ENCODE measurements at places on chromosomes 4 and X.

DNA sequence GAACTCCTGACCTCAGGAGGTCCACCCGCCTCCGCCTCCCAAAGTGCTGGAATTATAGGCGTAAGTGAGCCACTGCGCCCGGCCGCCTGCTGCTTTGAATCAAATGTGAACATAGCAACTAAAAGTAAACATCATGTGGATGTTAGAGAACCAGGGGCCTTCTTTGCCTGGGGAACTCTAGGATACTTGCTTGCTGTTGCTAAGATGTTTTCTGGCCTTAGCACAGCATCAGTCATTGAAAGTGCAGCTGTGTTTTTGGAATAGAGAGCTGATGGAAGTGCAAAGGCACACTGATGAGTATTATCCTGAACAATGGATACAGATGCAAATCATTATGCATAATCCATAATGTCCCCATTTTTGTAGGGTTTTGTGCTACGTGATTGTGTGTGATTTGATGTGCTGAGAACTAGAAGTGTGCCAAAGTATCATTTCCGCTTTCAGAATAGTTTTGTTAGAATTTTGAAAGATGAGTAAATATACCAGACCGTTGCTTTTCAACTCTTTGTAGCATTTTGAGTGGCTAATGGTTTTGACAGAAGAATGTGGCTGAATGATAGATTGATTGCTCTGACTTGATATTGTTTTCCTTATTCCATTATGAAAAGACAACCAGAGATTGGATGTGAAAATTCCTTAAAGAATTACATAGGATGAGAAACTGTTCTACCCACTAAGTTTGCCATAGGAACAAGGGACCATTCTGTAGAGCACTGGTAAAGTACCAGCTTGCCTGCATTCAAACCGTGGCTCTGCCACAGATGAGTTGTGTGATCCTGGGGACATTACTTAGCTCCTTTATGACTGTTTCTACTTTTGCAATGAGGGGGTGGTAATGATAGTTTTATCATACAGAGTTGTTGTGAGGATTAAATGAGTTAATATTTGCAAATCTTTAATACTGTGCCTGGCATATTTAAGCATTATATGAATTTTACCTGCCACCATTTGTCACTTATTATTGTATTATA is 74.7 kb downstream of the REPS2 start:
- DNase-seq = no peak

DNA sequence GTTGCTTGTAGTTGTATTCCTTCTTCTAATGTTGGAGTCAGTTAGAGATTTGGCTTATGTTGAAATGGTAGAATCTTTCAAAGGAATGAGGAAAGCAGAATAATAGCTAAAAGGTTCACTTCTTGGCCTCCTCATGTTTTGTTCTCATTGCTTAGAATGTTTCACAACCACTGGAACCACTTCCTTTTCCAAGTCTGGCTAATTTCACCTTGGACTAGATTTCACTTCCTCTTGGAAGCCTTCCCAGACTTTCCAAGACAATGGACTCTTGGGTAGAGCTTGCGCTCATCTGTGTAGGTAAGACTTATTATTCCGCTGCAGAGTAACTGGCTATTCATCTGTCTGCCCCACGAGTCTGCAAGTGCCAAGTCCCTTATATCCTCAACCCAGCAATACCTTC is 8.3 kb downstream of the SPATA18 start:
- DNase-seq = no peak

- DNase-seq = no peak
Observed at GRCh38 chr4:87092389-87093141, 127.9 kb downstream of the KLHL8 start.

- no peak for DNase-seq
Observed at GRCh38 chr4:28822163-28822562, 1898.0 kb upstream of the PCDH7 start.

- no peak for DNase-seq
Observed at GRCh38 chr4:1060621-1061020, 49.2 kb downstream of the FGFRL1 start.

GRCh38 chr4:6235012-6235411 is 34.6 kb upstream of the WFS1 start:
- DNase-seq = no peak

DNA sequence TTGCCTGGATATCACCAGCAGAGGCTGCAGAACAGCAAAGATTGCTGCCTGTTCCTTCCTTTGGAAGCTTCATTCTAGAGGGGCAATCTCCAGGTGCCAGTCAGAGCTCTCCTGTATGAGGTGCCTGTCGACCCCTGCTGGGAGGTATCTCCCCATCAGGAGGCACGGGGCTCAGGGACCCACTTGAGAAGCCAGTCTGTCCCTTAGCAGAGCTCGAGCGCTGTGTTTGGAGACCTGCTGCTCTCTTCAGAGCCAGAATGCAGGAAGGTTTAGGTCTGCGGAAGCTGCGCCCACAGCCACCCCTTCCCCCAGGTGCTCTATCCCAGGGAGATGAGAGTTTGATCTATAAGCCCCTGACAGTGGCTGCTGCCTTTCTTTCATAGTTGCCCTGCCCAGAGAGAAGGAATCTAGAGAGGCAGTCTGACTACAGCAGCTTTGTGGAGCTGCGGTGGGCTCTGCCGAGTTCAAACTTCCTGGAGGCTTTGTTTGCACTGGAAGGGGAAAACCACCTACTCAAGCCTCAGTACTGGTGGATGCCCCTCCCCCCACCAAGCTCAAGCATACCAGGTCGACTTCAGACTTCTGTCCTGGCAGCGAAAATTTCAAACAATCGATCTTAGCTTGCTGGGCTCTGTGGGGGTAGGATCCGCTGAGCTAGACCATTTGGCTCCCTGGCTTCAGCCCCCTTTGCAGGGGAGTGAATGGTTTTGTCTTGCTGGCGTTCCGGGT is 57.9 kb downstream of the DKK2 start:
- DNase-seq = no peak

GRCh38 chr4:106766519-106766918 is 269.6 kb downstream of the DKK2 start:
- DNase-seq = no peak

DNA sequence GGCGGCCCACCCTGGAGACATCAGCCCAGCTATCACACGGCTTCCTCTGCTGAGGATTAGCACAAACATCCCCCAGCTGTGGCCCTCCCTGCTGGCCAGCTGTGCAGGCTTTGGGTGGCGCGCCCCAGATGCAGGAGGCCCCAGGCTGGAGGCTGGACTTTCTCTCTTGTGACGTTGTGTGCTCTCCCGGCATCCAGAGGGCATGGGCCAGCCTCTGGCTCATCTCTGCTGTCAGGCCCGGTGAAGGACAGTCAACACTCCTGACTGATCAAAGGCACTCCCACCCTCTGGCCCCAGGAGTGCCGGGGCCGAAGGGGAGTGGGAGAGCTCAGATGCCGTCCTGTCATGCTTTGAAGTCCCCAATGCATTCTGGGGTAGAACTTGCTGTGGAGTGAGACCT is 29.9 kb upstream of the PJA1 start:
- DNase-seq = no peak

GRCh38 chr4:165472943-165473676 is 94.3 kb downstream of the CPE start:
- no peak for DNase-seq

- DNase-seq = no peak
Observed at GRCh38 chr4:123546573-123547060, 150.0 kb downstream of the SPRY1 start.

- DNase-seq = no peak
Observed at GRCh38 chrX:10326578-10326977, 169.8 kb downstream of the CLCN4 start.

GRCh38 chr4:22482250-22483127 is 33.4 kb downstream of the ADGRA3 start:
- no peak for DNase-seq

DNA sequence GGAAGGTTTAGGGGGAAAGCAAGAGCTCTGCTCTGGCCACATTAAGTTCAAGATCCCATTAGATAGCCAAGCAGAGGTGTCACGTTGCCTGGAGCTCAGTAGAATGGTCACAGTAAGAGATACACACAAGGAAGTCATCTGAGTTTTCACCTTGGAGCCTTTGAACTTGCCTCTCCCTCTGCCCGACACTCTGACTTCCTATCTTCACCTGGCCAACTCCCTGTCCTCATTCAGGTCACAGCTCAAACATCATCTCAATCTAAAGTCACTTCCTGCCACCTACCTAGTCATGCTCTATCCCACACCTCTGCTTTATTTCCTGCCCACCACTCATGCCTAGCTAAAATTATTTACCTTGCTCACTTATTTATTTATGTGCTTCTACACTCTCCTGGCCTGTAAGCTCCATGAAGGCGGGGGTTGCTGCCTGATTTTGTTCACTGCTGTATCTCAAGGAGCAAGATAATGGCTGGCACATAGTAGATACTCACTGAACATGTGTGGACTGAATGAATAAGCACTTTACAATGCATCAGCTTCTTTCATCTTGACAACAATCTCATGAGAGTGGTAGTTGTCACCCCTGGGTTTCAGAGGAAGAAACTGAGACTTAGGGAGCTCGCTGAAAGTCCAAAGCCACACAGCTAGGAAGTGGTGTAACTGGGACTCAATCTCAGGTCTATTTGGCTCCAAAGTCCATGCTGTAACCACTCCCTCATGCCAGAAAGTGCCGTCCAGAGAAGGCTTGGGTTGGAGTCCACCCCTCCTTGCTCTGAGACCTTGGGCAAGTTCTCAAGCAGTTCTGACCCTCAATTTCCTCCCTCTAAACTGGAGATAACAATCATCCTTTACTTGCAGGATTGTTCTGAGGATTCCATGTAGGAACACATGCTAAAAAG is 40.3 kb downstream of the EFNB1 start:
- no peak for DNase-seq

DNA sequence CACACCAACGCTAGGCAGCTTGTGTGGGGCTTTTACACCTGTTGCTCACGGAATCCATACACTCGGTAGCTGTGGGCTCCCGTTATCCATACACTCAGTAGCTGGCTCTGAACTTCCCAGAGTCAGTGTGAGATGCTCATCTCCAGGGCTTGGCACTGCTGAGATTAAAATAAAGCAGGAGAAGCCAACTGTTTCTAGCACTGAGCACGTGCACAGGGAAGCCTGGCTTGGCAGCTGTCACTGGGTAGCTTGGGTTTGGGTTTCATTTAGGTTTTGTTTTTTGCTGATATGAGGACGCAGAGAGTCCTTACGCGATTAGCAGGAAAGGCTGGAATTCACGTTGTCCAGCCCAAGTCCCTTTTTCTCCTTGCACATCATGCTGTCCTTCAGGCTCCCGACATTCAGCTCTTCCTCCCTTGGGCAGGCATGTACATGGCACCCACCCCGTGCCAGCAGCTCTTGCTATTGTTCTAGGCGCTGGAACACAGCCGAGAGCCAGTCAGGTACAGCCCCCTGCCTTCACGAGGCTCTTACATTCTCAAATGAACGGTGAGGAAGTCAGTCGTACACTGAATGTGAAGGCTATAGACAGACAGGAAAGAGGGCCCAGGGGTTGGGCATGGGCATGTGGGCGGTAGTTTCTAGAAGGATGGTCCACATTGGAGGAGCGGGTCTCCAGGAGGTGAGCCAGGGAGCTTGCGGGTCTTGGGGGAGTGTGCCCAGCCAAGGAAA is 25.9 kb downstream of the NSG1 start:
- no peak for DNase-seq

- no peak for DNase-seq
Observed at GRCh38 chrX:26470941-26471340, 255.0 kb downstream of the MAGEB5 start.

- no peak for DNase-seq
Observed at GRCh38 chrX:14594521-14594920, 65.2 kb downstream of the GLRA2 start.

GRCh38 chrX:9664224-9664623 is 101.4 kb downstream of the GPR143 start:
- DNase-seq = no peak

DNA sequence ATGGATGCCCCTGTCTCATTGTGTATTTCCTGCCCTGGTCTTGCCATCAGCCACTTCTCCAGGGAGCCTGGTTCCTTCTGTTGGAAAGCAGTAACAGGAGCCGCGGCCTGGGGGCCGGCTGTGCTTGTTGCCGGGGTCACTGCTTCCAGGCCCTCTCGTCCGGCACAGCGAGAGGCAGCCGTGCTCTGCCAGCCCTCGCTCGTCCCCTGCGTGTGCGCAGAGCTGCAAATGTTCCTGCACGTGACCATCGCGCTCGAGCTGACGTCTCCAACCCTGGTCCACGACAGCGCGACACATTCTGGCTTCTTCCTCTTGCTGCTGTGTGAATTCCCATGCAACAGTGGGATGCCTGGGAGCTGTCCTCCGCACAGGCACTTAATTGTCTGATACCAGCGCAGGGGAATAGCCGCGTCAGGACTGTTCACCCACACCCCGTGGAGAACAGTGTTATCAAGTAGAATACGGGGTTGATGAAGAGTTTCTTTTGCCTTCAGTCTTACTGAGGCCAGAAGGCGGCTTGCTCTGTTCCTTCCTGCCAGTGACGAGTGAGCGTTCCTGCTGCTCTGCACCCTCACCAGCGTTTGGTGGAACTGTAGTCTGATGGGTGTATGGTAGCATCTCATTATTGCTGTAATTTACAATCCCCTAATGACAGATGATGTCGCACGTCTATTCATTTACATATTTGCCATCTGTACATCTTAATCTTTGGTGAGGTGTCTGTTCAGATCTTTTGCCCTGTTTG is 12.3 kb downstream of the PDE6B start:
- DNase-seq = no peak

GRCh38 chrX:119479845-119480244 is 11.6 kb downstream of the SLC25A5 start:
- DNase-seq = no peak

DNA sequence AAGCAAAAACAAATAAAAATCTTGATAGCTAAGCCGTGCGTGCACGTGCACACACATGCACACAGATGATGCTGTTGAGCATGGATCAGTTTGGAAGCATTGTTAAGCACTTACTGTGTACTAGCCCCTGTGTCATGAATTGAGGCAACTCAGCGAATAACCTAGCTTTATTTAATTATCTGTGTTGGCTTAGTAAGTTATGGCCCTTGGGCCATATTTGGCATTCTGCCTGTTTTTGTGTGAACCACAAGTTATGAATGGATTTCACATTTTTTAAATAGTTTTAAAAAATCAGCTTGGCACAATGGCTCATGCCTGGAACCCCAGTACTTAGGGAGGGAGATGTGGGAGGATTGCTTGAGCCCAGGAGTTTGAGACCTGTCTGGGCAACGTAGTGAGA is 113.6 kb upstream of the CBLL2 start:
- no peak for DNase-seq

- no peak for DNase-seq
Observed at GRCh38 chr4:56757261-56757746, 64.2 kb downstream of the SPINK2 start.

GRCh38 chrX:41518841-41519220 is 71.7 kb downstream of the NYX start:
- DNase-seq = no peak

- DNase-seq = no peak
Observed at GRCh38 chr4:181905708-181906107, 337.5 kb upstream of the TENM3 start.
